ENCODE measurements at places on chromosomes 16 and 17. TPM values are rescaled to one million over a fixed set of nuclear protein-coding genes. Genes with fewer than 3 reads are reported as not detected.

Gene FOXC2
- total RNA-seq: not detected

Gene NTN3
- total RNA-seq: not detected

Gene RPH3AL
- total RNA-seq: 5.3 TPM

Gene FNDC8
- not detected for total RNA-seq

Gene STAT5B
- total RNA-seq: 178 TPM

Gene KRTAP4-4
- total RNA-seq: not detected

- DNase-seq: peak; percentile 75
Measured at GRCh38 chr16:30184096-30184890, 891 bp downstream of the CORO1A start.

- DNase-seq: no peak
Measured at GRCh38 chr17:37465069-37465616, 24.5 kb upstream of the DUSP14 start.

DNA sequence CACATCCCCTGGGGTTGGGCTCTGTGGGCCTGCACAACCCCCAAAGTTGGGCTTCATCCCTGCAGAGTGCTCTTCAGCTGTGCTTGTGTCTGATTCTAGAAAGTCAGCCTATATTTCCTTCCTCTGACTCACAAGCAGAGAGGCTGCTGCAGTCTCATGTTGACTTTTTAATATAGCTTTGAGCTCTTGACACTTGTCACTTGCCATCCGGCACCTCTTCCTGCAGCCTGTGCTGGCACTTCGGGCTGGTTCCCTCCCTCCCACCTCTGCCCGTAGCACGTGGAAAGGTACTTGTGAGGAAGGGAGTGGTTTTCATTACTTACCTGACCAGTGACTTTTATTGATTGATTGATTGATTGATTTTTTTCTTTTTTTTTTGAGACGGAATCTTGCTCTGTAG lies 19.0 kb upstream of the JPT2 start:
- DNase-seq: no peak

DNA sequence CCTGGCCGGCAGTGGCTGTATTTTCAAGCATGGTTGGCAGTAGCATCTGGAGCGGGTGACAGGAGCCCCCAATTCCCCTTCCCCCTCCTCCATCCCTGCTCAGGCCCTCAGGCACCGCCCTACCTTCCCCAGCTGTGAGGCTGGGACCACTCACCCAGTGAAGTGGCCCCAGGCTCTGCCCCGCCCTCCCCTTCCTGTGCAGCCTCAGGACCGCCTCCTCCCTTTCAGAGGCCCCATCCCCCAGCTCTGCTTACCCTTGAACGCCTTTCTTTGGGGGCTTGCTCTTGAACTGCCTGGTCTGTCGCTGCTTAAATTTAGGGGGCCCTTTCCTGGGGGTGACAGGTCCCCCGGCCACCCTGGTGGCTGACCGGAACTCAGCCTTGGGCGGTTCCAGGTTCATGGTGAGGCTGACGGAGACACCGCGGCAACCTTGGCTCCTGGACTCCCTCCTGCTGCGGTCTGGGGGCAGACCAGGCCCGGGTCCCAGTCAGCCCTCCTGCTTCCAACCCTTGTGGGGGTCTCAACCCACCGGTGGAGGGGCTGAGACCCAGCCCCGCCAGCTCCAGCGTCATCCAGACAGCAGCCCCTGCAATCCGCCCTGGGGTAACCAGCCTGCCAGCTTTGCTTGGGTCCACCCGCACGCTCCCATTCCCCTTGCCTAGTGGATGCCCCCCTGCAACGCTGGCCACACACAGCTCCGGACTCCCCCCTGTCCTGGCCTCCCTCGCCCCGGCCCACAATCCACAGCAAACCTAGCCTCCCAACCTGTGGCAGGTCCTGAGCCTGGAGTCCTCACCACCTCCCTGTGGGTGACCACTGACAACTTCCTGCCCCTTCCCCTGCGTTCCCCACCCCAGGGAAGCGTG lies 3.2 kb downstream of the PDE6G start:
- peak; percentile 17 for DNase-seq

GRCh38 chr17:77037943-77038342 lies 102.8 kb upstream of the SEC14L1 start:
- DNase-seq: no peak

DNA sequence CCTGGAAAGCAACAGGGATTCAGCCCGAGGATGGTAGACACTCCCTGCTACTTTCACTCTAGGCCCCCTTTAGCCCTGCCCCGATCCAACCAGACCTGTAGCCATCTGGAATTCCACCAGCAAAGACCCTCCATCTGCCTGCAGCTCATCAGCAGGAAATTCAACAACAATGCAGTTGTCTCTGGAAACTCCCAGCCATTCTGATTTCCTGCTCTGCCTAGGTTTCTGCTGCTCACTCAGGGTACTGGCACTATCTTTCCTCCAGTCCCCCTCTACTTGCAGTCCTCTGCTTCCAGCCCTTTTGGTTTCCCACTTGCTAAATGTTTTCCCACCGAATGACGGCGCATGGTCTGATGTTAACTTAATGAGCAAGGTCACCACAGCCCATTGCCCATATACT lies 2.7 kb upstream of the SP6 start:
- no peak for DNase-seq

DNA sequence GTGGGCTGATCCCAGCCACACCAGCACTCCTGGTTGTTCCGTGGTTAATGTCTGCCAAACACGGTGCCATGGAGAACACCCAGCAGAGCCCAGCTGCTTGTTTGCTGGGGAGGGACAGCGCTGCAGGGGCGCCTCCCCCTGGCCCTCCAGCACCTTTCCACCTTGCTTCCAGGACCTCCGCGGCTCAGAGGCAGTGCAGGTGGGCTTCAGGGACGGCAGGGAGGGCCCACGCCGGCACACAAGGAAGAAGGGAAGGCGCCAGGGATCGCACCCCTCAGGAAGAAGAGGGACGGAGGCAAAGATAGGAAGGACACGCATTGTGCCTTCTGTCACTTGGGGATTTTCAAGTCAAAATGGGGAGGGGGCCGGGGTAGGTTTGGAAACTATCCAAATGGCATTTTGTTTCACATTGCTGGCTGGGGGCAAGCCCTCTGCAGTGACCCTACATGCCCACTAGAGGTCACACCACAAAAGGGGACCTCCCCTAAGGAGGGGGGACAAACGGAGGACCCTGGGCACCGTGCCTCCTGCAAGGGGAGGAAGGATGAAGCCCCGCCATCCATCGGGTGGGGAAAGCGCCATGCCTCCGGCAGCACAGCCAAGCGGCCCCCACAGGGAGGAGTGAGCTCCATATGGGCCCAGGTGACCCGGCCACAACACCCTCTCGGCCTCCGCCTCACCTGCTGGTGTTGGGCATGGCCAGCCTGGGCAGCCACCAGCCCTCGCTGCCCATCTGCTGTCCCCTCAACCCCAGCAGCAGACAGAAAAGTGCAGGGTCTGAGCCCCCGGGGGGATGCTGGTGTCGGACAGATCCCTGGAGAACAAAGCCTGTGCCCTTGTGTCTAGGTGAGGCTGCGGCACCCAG lies 7.5 kb upstream of the C16orf95 start:
- peak; percentile 15 for DNase-seq

DNA sequence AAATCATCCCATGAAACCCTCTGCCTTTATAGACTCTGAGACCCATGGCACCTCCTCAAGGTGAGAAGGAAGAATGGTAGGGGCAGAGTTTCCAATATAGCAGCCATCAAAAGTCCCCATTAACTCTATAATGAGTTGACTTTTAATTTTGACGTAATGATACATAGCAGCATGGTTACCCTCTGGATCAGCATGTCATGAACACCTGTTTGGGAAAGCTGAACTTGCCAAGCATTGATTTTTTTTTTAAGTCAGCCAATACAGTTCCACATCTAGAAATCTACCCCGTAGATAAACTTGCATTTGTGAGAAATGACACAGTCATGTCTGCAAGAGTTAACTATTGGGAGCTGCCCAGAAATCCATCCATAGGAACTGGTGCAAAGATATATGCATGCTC lies 191.8 kb downstream of the TMEM114 start:
- no peak for DNase-seq

DNA sequence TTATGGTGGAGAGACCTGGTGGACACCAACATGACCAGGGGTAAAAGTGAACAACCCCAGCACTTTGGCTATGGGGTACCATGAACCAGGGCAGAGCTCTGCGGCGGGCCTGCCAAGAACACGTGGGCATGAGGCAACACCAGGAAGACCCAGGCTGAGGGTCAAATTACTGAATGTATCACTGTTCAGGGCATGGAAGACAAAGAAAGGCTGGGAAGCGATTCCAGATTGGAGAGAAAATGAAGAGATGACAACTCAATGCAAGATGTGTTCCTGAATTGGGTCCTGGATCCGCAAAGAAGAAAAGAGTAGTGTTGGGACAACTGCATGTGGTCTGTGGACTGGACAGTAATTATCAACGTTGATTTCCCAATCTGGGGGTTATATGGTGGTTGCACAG lies 19.8 kb downstream of the SPHK1 start:
- no peak for DNase-seq

DNA sequence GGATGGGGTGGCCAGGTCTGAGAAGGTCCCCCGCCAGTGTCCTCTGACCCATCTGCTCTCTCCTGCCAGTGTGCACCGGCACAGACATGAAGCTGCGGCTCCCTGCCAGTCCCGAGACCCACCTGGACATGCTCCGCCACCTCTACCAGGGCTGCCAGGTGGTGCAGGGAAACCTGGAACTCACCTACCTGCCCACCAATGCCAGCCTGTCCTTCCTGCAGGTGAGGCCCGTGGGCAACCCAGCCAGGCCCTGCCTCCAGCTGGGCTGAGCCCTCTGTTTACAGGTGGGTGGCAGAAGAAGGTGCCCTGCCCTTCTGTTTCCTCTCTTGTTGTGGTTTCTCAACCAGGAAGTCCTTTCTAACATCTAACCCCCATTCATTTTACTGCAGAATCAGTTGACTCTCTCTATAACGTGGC lies 7.1 kb downstream of the ERBB2 start:
- no peak for DNase-seq

DNA sequence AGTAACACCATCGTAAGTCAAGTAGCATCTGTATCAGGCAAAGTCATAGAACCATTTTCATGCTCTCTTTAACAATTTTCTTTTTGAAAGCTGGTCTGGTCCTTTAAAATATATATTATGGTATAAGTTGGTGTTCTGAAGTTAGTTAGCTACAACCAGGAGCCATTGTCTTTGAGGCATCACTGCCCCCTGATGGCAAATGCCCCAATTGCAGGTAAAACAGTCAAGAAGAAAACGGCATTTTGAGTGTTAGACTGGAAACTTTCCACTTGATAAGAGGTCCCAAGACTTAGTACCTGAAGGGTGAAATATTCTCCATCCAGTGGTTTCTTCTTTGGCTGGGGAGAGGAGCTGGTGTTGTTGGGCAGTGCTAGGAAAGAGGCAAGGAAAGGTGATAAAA lies 14.1 kb downstream of the TP53 start:
- no peak for DNase-seq

- no peak for DNase-seq
Measured at GRCh38 chr17:6041246-6041645, 28.9 kb upstream of the WSCD1 start.

GRCh38 chr16:12413393-12413792 lies 390.3 kb downstream of the CPPED1 start:
- no peak for DNase-seq

GRCh38 chr16:67846063-67846319 lies 742 bp upstream of the NUTF2 start:
- no peak for DNase-seq

- DNase-seq: no peak
Measured at GRCh38 chr17:82152114-82152513, 54.1 kb upstream of the FASN start.

DNA sequence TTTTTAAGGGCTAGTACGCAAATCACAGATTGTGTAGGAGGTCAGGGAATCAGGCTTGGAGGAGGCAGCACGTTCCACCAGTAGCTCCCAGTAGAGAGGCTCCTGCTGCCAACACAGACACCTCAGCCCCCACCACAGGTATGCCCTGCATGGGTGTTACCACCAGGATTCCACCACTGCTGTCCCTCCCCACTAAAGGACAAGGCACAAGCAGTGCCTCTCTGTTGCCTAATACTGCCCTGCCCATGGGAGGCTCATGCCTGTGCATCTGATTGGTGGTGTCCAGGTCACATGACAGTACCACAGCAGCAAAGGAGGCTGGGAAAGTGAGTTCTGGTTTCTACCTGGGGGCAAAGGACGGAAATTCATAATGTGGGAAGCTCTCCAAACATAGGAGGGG lies 33.6 kb upstream of the CACNG4 start:
- no peak for DNase-seq

DNA sequence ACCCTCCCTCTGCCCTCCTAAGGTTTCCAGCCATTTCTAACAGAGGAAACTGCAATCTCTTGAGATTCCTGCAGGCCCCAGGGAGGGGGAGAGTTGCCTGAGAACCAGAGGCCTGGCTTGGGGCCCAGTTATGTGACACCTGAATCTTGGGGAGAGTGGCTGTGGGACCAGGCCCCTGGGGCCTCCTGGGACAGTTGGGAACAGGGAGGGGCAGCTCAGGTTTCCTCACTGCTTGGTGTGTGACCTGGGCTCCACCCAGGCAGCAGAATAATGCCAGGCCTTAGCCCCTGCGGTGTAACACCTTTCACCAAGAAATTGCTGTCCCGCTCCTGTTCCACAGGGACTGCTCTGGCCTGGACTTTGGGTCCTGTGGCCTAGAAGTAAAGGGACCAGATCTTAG lies 44.3 kb upstream of the CRHR1 start:
- DNase-seq: no peak

- DNase-seq: no peak
Measured at GRCh38 chr16:70402916-70403659, 35.8 kb downstream of the ST3GAL2 start.

GRCh38 chr17:64218066-64218465 lies 45.0 kb downstream of the TEX2 start:
- no peak for DNase-seq

DNA sequence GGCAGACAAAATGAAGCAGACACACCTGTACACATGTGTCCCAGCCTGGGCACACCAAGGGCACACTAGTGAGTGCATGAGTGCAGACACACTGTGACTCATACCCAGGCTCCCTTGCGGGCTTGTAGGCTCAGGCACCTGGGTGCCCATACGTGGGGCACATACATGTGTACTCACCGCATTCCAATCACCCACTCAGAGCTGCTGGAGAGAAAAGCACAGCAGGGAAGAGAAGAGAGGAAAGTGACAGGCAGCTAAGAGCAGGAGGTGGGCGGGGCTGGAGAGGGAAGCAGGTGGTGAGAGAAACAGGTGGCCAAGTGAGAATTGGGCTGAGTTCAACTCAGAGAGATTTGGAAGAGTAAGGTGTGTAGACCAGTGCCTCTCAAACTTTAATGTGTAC lies 54.0 kb downstream of the TMEM132E start:
- DNase-seq: no peak

DNA sequence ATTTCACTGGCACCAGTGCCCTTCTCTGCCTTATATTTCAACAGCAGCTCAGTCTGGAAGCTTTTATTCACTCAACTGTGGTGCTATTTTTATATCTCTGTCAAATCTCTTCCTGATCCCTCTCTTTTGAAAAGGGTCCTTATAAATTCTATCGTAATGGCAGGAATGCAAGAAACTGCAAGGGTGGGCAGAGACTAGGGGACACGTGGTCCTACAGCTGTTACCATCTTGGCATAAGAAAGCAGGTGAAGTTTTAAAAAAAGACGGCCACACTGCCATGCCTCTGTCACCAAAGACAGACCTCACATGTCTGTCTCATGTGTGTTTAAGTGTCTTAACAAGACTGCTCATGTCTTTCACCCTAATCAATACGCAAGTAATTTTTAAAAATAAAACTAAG lies 368.4 kb upstream of the CDH11 start:
- no peak for DNase-seq

Data from T-cell (primary cell).